Activated CD4-positive, alpha-beta T cell treated with anti-CD3 and anti-CD28 coated beads, Interleukin-2, Interleukin-4, amounts not matched to agents 100 ng/mL and 50 ng/mL, durations not matched to agents 16 hours and 8 hours (primary cell): ENCODE measurements at places on chromosomes 4 and X.

DNA sequence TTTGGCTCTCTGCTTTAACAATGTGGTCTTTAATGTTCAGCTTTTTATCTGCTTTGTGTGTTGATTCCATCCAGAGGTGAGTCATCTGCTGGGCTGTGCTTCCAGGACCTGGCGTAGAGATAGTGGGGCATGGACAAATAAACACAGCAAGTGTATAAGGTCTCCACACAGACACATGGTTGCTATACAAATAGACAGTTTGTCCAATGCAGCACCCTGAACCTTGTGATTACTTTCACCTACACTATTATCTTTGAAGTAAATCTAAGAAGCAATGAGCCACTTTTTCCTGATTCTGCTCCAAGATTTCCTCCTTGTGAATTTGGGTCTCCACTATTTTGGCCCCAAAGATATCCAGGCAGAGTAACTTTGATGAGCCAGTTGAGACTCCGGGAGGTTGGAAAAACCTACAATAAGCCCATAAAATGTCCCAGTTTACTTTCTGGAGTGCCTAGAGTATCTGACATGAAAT lies 12.1 kb downstream of the PPARGC1A start:
- no peak for DNase-seq

- no peak for DNase-seq
These were observed 575 bp upstream of the KLHL5 start for GRCh38 chr4:39061457-39061856.

DNA sequence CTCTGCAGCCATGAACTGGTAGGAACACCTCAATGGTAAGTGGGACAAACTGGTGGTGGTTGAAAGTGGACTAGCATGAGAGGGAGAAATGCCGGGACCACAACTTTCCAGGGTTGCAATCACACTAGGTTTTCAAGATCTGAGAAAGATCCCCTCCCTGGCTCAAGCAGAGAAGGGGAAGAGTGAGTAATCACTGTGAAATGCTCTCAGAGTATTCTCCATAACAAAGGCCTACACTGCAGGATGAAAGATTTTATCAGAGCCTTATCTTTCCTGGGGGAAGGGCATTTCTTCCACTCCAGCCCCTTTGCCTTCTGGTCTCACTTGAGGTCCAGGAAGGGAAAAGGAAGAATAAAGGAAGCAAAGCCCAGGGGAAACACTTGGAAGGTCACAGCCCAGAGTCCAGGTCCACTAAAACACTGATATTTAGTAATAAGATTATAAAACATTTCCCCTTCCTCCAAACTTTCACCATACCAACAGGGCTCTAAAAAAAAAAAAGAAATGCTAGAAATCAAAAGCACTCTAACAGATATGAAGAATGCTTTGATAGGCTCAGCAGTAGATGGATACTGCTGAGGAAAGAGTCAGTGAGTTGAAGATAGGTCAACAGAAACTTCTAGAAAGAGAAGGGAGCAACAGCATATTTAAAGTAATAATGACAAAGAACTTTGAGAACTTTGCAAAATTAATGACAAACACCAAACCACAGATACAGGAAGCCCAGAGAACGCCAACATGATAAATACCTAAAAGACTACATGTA lies 95.9 kb downstream of the WDFY3 start:
- no peak for DNase-seq

- no peak for DNase-seq
These were observed 34.0 kb downstream of the SLC9A6 start for GRCh38 chrX:136019226-136019625.

GRCh38 chr4:182280436-182281111 lies 37.4 kb downstream of the TENM3 start:
- no peak for DNase-seq
